ENCODE measurements at places on chromosomes 2 and 18.

DNA sequence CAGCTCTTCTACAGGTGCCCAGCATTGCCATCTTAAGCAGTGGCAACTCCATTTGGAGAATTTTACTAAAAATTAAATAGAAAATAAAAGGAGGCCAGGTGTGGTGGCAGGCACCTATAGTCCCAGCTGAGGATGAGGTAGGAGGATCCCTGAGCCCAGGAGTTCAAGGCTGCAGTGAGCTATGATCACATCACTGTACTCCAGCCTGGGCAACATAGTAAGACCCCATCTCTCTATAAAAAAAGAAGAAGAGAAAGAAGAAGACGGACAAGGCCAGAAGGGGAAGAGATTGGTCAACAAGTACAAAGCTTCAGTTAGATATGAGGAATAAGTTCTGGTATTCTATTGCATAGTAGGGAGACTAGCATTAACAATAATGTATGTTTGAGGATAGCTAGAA is 21.7 kb upstream of the HNRNPA3 start:
- no peak for DNase-seq

DNA sequence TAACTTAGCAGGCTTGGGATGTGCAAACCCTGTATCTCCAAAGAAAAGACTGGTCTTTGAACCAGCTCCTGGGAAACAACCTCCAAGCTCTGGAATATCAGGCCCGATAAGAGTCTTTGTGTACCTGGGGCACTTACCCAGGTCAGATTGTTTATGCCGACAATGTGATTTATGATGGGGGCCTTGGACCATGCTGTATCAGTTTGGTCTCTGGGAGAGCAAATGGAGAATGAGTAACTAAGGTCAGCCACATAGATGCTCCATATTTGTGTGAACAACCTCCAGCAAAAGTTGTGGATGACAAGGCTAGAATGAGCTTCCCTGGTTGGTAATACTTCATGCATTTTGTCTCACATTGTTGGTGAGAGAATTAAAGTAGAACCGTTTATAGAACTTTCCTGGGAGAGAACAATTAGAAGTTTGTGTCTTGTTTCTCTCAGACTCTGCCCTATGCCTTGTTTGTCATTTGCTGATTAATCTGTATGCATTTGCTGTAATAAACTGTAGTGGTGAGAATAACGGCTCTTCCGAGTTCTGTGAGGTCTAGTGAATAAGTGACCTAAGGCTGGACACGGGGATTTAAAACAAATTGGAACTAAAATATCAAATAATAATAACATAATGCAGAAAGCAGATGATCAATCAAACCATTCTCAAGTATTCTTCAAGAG is 259.1 kb downstream of the XIRP2 start:
- DNase-seq = no peak

DNA sequence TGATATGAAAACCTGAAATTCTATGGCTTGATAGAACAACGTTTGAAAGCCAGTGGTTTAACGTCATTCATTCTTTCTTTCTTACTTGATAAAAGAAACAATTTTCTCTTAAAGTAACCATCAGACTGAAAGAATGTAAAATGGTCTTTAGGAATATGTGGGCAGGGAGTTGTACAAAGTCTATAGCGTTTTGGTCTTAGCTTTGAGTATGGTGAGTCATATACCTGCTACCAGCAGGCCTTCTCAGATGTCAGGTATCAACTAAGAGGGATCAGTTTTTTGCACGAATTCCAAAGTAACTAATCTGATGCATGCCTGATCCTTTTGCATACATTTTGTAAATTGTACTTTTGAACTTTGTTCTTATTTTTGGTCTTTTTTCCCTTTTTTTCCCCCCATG is 101.5 kb upstream of the DSEL start:
- DNase-seq = no peak

DNA sequence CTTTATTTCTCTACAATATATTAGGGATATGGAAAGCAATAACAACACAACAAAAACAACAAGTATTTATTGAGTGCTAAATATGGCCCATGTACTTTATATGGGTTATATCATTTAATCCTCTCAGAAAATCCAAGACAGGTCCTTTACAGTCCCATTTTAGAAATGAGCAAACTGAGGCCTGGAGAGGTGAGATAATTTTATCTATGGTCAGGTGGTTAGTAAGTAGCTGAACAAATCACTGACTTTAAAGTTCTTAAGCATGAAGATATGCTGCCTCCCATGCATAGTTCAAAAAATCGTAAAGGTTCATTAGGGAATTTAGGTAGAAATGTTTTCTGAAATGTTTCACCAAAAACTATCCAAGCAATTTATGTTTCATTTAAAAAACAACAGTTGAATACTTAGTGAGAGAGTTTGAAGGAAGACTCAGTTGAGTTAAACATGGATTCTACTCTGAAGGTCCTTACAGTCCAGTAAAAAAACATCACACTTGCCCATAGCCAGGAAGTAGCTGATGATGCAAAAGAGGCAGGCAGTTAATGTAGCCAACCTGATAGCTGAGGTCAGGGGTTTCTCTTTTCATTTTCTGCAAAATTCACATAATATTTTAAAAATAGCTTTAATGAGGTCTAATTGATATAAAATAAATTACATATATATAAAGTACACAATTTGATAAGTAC is 7.6 kb upstream of the NFE2L2 start:
- no peak for DNase-seq

DNA sequence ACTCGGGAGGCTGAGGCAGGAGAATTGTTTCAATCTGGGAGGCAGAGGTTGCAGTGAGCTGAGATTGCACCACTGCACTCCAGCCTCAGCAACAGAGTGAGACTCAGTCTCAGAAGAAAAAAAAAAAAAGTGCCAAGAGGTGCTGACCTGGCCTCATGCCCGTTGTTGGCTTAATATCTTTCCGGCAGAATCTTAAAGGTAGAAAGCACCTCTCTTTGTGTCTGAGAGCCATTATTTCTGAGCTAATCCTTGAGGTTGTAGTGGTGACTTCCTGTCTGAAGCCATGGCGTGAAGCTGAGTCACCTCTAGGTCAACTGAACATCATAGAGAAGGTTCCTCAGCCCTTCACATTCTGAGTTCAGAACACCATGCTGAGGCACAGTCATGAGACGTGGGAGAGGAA is 60.4 kb downstream of the WDSUB1 start:
- no peak for DNase-seq

DNA sequence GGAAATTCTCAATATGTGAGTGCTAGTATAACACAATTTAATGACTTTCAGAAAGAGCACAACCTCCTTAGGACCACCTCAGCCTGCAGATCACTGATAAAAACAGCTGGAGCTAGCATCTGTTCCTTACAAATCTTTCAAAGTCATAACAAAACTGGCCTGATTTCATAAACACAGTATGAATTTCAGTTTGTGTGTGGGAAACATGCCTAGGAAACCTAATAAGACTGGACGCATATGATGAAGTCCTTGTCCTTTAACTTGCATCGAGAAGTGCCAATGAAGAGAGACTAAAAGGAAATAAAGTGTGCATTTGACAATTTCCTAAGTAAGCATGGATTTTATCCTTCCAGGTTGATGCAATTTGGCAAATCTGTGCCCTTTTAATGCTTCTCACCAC is 74.1 kb upstream of the KLHL14 start:
- DNase-seq = no peak

- no peak for DNase-seq
These were observed 27.2 kb downstream of the IDH1 start for GRCh38 chr2:208227581-208228232.

GRCh38 chr18:57728941-57729511 is 74.1 kb downstream of the ATP8B1 start:
- DNase-seq = no peak

All from NCI-H2081 treated with DMSO at 0.1 percent for 48 hours (cell line).